T follicular helper cell (primary cell): ENCODE measurements at places on chromosomes 1 and 21.

DNA sequence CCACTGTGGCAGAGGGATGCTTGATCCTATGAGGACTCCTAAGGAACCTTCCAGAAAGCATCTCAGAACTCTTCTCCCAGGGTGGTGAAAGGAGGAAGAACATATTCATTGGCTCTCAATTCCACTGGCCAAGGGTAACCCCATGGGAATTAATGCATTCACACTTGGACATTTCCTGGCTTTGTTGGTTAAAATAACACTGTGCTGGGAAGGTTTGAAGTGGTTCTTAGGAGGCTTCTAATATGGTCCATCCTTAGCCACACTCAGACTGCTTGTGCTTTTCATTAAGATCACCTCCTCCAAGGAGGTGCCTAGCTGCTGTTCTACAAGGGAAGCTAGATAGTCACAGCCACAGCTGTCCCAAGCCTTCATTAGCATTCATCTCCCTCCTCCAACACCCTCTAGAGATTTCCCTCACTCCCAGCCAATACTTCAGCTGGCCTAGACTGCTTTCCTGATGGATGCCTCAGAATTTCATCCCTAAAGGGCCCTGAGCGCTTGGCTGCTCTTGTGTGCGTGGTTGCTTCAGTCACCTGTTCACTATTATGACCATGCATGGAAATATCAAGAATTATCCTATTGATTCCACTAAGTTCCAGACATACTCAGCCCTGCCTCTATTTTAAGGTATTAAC, 544.4 kb downstream of the PLPP3 start:
- DNase-seq, result no peak

DNA sequence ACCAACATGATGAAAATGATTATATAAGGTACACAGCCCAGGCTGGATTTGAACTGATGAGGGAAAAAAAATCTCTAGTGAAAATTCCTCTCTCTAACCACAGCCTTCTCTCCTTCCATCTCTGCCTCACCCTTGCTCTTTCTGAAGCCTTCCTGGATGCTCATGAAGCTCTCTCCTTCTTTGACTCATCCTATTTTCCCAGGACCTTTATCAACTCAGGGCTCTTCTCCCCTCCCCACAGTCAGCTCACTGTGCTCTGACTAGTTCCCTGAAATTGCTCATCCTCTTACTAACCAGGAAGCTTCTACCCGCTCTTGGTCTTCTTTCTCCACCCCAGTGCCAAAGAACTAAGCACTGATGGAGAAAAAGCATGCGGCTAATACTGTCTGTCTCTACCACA, 46.4 kb upstream of the ERG start:
- DNase-seq, result no peak

DNA sequence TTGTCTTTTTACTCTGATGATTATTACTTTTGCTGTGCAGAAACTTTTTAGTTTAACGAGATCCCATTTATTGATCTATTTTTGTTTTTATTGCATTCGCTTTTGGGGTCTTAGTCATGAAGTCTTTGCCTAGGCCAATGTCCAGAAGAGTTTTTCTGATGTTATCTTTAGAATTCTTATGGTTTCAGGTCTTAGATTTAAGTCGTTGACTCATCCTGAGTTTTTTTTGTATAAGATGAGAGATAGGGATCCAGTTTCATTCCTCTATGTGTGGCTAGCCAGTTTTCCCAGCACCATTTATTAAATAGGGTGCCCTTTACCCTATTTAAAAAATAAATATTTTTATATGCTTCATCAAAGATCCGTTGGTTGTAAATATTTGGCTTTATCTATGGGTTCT, 13.2 kb downstream of the MAN1C1 start:
- DNase-seq, result no peak

GRCh38 chr1:172344444-172344843, 76.0 kb upstream of the C1orf105 start:
- no peak for DNase-seq

GRCh38 chr1:209601809-209602657, 18.5 kb downstream of the CAMK1G start:
- DNase-seq, result no peak

GRCh38 chr1:113861641-113862040, 9.9 kb downstream of the PTPN22 start:
- DNase-seq, result no peak

DNA sequence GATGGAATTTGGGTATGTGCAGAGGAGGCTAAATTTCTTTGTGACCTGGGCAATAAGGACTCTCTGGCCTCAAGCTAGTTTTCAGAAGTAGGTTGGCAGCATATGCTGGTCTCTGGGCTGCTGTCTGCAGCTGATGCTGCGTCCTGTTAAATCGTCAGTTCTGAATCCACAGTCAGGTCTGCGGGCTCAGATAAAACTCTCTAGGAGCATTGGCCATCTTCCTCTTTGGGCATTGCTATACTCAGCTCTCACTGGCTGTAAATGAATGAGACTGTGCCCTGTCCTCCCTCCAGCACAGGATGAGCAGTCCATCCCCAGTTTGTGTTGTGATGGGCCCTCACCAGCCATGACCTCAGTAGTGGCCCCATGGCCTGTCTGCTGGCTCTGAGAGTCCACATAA, 272.6 kb downstream of the LRRC40 start:
- no peak for DNase-seq

- DNase-seq, result no peak
Observed at GRCh38 chr1:193176788-193177187, 9.6 kb downstream of the B3GALT2 start.

- no peak for DNase-seq
Observed at GRCh38 chr1:208181364-208181763, 62.8 kb downstream of the PLXNA2 start.

- DNase-seq, result no peak
Observed at GRCh38 chr1:93607814-93608186, 73.8 kb downstream of the BCAR3 start.

DNA sequence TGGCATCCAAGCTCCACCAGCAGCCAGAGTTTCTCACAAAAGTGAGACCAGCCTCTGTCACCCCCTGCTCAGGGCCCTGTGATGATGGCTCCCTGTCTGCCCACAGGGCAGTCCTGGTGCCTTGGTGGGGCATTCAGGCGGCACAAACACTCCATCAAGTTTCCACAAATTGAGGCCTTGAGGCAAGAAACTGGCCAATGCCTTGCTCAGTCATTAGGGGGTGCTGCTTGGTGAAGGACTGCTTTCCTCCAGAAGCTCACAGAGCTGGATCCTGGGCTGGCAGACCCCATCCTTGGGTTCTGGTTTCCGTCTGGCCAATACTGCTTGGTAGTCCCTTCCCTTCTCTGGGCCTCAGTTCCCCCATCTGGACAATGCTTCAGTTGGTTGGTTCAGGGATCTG, 12.5 kb upstream of the AHDC1 start:
- no peak for DNase-seq

DNA sequence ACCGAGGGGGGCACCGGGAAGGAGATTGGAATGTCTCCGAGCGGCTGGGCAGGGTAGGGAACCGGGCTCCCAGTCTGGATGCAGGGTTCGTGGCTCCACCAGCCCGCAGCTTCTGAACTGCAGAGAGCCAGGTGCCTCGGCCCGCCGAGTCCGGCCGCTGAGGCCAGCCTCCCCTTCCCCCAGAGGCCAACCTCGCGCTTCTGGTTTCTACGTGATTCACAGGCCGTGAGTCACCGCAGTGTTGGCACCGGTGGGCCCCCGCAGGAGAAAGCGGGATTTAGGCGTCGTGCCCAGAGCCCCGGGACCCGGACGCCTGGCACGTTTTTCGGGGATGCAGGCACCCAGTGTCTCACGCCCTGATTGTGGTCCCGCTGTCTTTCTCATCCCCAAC, 458 bp downstream of the CRABP2 start:
- no peak for DNase-seq

GRCh38 chr1:29756085-29756484, 519.8 kb downstream of the PTPRU start:
- DNase-seq, result no peak

DNA sequence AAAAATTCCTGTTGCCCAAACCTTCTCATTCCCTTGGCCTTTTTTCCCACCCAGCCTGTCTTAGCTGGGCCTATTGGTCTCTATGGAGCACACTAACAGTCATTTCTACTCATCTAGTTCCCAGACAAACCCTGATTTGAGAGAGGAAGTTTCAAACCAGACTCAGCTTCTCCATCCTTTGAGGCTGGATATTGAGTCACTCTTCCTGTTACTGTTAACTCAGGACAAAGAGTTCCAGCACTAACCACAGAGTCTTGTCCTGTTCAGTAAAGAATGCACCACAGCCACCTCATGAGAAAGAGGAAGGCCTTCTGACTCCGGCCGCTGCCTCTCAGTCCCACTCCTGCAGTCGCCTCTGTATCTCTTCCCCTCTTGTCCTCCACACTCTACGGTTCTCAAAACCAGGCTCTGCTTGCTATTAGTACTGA, 137.8 kb downstream of the PTPRC start:
- no peak for DNase-seq

- no peak for DNase-seq
Observed at GRCh38 chr1:167713330-167714081, 8.3 kb upstream of the MPZL1 start.

GRCh38 chr21:15826147-15826780, 96.5 kb downstream of the USP25 start:
- peak; percentile 3 for DNase-seq

- DNase-seq, result no peak
Observed at GRCh38 chr21:44596068-44596725, 3.9 kb upstream of the KRTAP10-6 start.

DNA sequence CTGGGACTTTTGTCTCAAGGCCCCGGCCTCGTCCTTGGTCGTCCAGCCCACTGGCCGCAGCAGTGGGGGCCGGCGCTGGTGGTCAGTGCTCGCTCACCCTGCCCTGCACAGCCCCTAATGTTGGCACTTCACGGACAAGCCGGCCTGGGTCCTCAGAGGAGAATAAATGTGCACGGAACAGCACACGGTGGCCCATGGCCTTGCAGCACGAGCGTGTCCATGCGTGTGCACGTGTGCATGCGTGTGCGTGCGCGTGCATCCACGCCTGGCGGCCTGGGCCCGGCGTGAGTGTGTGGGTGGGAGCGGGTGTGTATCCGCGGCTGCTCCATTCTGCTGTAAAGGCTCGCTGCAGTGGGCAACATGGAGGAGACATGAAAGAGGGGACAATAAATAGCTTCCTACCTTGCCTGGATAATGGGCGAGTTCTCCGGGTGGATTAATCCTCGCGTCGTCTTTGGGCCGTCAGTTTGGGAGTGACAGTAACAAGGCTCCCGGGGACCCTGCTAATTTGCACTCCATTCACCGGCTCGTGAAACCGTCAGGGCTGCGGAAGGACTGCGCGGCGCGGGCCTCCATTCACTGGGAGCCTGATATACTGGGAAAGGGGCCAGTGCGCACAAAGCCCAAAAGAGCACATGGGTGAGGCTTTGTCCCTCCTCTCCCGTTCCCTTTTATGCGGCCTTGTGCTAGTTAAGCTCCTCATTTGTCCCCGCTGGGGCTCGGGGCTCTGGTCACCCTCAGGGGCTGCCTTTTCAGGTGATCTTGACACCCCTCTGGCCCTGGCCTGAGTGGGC, 142.8 kb downstream of the PRDM16 start:
- DNase-seq, result no peak

DNA sequence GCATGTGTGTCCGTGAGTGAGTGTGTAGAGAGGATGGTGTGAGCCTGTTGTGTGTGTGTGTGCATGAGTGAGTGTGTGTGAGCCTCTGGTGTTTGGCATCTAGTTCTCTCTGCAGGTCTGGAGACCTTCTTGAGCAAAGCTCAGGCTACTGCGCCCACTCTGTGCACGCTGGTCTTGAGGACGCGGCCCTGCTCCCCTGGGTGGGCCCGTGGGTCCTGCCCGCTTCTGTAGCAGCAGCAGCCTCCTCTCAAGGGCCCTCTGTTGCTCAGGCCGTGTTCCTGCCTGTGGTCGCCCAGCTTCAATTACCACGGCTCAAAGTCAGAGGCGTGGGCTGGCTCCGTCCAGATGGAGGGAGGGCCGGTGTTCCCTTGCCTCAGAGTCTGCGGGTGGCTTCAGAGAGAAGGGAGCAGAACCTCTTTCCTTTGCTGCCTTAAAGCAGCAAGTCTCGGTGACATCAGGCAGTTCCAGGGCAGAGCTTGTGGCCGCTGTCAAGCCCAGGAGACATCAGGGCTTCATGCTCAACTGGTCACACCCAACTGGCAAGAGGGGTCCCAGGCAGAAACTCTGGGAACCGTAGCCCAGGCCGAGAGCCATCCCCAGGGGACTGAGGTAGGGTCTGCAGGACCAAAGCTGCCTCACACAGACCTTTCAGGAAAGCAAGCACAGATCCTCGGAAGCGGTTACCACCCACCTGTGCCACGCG, 270.6 kb upstream of the VAMP3 start:
- DNase-seq, result no peak

GRCh38 chr1:212237651-212238050, 47.6 kb upstream of the PPP2R5A start:
- no peak for DNase-seq

DNA sequence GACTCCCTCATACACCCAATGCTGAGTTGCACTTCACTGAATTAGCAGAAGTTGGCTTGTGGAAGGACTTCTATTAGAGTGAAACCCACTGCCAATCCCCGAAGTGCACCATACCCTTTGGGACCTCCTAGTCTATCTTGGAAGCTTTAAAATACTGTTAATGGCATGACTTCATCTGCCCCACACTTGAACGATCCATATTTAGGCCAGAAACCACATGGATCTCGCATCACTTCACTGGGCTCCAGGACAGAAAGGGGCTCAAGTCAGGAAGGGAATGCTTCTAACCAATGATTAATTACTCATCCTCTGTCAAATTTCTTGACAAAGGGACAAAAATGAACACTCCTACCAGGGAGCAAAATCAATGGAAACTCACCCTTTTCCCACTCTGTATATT, 69.1 kb downstream of the BCAR3 start:
- no peak for DNase-seq

GRCh38 chr1:241591317-241591716, 48.9 kb downstream of the CHML start:
- DNase-seq, result no peak

DNA sequence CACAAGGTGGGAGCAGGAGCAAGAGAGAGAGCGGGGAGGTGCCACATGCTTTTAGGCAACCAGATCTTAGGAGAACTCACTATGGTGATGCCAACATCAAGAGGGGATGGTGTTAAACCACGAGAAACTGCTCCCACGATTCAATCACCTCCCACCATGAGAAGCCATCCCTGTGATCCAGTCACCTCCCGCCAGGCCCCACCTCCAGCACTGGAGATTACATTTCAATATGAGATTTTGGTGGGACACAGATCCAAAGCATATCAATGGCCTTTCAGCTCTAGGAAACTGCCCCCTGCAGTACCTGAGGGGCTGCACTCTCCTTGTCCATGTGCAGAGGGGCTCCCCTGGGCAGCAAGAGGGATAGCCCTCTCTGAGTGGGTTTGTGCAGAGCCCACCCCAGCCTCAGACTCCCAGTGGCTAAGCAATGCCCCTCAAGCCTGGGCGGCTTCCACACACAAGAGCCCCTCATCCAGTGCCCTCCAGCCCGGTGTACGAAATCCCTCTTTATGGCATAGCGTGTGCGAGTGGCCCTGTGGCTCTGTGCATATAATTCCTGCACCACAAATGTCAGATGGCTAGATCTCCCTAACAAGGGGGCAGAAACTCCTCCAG, 15.5 kb upstream of the PRDM16 start:
- no peak for DNase-seq
